NCI-H748 treated with DMSO at 0.1 percent for 48 hours (cell line): ENCODE measurements at places on chromosomes 5 and 9.

GRCh38 chr9:23926368-23926767, 100.3 kb upstream of the ELAVL2 start:
- DNase-seq = no peak

GRCh38 chr9:105861972-105862371, 167.6 kb downstream of the TMEM38B start:
- DNase-seq = no peak

DNA sequence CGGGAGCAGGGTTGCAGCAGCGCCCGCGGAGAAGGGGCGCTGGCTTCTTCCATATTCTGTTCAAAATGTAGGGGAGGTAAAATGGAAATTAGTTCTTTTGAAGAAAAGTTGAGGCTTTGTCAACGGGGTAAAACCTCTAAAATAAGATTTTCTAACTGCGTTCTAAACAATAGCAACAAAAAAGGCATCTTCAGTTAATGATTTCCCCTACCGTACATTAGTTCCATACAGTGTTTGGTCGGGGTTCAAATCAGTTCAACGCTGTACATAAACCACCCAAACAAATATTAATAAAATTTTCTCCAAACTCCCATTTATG, 343 bp upstream of the FANCC start:
- no peak for DNase-seq

DNA sequence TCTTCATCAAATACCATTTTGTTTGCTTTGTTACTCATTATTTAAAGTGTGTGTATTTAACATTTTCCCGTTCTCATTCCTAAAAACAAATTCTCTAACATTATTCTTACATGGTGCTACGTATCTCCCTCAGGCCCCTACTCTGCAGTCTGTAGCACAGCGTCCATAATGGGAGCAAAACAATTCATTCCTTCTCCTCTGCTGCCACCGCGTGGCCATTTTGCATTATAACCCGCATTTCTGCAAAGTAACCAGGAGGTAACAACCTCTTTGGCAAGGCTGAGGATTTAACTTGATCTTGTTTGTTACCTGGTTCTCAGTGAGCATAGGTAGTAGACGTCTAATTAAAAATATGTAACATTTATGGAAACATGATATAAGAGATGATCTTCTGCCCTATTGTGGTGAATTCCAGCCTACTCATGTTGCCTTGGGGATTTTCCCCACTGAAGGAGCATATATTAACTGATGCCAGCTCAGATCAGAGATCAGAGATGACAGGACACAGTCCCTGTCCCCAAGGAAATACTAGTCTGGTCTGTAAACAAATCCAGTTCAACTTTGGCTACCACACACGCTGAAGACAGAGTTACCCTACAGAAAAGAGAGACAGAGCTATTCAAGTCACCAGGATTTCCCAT, 10.5 kb downstream of the OR1K1 start:
- DNase-seq = peak; percentile 85

DNA sequence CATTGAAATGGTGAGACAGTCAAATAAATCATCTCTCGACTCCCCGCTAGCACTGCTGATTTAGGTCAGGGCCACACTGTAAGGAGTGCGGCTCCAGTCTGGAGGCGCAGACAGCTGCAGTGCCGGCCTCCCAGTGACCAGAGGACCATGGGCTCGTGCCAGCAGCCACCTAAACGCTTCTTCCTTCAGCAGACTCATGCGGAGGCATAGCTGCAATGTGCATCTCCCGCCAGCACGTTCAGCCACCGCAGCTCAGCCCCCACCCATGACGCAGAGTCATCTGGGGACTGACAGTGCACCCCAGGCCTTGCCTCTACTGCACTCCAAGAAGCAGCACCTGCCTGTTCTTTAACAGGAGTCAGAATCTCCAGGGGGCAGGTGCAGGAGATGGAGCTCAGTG, 13.6 kb upstream of the MAPK9 start:
- DNase-seq = no peak
